ENCODE measurements at places on chromosomes 12 and 14.
A peak's percentile ranks its signal among the peaks of the same experiment; 100 is the strongest.

DNA sequence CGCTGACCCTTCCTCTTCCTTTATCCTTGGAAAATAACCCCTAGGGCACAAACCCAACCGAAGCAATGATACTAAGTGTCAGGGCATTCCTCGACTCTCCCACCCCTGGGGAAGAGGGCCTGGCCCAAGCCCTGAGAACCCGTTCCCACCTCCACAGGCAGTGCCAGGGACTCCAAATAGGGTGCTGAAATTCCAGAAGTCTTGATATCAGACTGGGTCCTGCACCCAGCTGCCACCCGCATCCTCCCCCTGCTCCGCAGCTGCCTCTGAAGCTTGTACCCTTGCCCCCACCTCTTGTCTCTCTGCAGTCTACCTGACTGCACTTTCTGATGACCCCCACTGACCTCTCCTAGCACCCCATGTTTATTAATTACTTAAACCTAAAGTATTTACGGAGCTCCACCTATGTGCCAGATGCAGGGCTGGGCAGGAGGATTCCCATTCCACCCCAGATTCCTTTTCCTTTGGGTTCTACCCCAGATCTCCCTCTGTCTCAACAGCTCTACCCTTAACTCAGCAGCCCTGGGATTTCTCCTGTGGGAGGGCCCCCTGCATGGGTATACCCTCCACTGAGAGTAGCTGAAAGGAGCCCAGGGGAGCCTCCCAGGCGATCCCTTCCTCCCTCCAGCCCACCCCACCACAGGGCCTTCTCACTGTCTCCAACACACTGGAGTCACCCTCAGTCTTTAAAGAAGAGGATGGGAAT is 4.1 kb upstream of the KRT18 start:
- no peak for DNase-seq

- peak; percentile 31 for DNase-seq
Observed at GRCh38 chr14:96083667-96084320, 44.6 kb downstream of the C14orf132 start.

DNA sequence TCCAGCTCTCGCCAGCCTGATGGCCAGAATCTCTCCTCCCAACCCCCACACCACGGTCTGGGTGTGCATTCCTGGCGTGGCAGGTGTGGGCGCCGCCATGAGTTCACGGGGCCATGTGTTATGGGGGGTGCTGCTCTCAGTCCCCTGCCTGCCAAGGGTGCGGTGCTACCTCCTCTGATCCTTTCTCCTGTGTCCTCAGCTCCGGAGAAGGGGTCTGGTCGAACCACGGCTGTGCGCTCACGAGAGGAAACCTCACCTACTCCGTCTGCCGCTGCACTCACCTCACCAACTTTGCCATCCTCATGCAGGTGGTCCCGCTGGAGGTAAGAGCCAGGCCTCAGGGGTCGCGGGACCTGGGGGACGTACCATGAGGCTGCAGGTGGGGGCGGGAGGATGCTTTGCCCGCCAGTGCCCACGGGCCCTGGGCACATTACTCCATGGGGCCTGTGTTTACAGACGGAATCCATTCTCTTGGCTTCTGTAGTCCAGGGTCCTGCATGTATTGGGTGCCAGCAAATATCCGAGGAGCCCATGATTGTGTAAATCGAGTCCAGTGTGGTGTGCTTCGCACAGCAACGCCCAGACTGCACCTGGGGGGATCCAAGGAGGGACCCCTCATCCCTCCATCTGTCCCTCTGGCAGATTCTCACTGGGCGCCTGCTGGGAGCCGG is 130.8 kb downstream of the ADGRD1 start:
- no peak for DNase-seq

- no peak for DNase-seq
Observed at GRCh38 chr14:69605738-69606137, 5.7 kb upstream of the SUSD6 start.

DNA sequence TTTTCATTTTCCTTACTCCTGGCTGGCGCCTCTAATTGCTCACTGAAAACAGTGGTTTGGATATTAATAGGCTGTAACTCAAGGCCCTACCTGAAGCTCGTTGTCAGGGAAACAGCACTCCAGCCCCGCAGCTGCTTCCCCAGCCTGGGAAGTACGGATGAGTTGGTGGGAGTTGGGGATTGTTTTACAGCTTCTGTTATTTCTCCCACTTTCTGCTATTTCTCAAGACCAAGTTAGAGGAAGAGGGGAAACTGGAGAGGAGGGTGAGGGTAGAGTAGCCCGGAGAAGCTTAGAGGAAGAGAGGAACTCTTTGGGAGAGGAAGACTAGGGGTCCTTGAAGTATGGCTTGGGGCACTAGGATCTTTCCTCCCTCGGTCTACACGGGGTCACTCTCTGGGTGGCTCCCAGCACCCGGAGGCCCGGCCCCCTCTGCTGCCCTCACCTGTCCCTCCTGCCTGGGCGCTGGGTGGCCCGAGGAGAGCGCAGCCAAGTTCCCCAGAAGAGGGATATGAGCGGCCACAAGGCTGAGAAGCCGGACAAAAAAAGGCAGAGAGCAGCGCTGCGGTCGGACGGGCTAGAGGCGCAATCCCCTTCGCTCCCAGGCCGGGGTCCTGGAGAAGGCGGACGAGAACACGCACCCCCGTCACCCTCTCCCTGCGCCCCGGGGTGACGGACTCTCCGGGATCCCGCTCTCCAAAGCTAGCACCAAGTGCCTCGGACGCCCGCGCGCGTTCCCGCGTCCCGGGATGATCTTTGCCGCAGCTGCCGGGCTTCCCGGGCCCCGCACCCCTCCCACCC is 671 bp downstream of the SPTB start:
- DNase-seq: no peak

GRCh38 chr12:129298921-129299320 is 445.6 kb downstream of the GLT1D1 start:
- no peak for DNase-seq

DNA sequence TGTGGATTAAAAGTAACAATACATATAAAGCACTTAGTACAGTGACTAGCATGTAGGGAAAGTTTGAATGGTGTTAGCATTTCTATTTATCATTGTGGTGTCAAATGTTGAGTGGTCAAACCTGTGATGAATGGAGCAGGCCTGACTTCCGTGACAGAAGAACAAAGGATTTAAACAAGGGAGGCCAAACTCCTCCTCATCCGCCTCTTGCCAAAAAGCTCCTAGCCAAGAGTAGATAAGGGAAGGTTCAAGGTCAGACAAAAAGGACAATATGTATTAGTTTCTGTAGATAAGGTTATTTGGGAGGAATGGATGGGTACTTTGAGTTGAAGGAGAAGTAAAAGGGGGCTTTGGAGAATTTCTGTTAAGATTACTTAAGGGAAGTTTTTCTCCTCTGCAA is 6.5 kb downstream of the RNASE7 start:
- no peak for DNase-seq

GRCh38 chr12:106071686-106072085 is 67.1 kb downstream of the NUAK1 start:
- DNase-seq: no peak

- DNase-seq: no peak
Observed at GRCh38 chr14:57293866-57294837, 25.4 kb downstream of the AP5M1 start.

- DNase-seq: no peak
Observed at GRCh38 chr14:77271113-77271710, at the start of gene NGB. NGB (minus strand) TSS chr14:77271206; CDS start chr14:77270937, 269 bp downstream.

GRCh38 chr12:42483521-42483790 is 106.1 kb downstream of the PRICKLE1 start:
- DNase-seq: no peak

DNA sequence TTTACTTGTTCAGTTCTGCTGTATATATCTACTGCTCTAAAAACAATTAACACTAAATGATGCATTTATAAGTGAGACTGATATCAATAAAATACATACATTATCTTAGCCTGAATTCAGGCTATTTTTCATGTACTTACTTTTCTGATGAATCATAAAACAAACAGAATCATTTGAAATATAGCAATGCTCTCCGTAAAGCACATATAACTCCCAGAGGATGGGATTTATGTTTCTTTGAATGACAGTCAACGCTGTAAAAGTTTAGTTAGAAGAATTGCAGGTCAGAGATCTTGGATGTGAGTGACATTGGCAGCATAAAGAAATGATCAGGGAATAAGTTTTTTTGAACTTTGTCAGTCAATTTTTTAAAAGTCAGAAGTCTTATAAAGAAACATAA is 740.2 kb upstream of the NOVA1 start:
- no peak for DNase-seq

GRCh38 chr12:81329085-81329484 is 251.2 kb downstream of the ACSS3 start:
- no peak for DNase-seq

- no peak for DNase-seq
Observed at GRCh38 chr14:91985521-91986255, 38.2 kb upstream of the FBLN5 start.

DNA sequence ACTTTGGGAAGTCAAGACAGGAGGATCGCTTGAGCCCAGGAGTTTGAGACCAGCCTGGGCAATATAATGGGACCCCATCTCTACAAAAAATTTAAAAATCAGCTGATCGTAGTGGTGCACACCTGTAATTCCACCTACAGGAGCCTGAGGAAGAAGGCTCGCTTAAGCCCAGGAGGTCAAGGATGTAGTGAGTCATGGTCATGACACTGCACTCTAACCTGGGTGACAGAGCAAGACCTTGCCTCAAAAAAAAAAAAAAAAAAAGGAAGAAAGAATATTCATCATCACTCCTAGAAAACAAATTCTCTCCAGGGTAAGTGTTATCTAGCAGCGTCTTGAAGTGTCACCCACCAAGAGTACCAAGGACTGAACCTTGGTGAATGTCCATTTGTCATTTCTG is 34.2 kb upstream of the PLXNC1 start:
- DNase-seq: no peak

- no peak for DNase-seq
Observed at GRCh38 chr12:56221232-56221756, 428 bp downstream of the RNF41 start.
